ENCODE measurements at places on chromosomes 13 and 19.

GRCh38 chr19:7676854-7677253 is at the start of gene MCEMP1:
MCEMP1 (plus strand) TSS chr19:7677090; CDS start chr19:7677121, 31 bp downstream.
- DNase-seq = no peak

DNA sequence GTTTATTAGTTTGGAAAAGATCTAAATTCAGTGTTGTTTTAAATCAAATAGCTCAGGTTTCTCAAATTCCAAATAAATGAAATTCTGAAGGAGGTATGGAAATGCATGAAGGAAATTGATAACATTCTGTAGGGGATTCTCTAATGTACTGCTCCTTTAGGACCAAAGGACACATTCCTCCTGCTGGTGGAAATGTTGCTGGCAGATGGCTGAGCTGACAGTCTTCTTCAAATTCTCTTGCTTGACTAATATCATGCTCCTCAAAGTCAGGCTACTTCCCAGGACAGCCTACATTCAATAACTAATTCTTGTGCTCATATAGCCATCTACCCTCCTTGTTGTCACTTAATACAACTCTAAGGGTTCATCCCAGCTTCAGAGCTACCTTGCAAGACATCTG is 1118.5 kb downstream of the PCDH9 start:
- no peak for DNase-seq

GRCh38 chr13:46343279-46343994 is 43.6 kb downstream of the RUBCNL start:
- DNase-seq = no peak

- no peak for DNase-seq
These were observed 2.3 kb downstream of the ERF start for GRCh38 chr19:42252365-42253244.

Data from stimulated activated CD4-positive, alpha-beta T cell treated with anti-CD3 and anti-CD28 coated beads, Interleukin-1b, Interleukin-23, amount 100 ng/mL, for 1 hour (primary cell).